SHP77 treated with DMSO at 0.1 percent for 48 hours (cell line): ENCODE measurements at places on chromosomes 1 and 21.

- no peak for DNase-seq
Observed at GRCh38 chr1:40029608-40030007, 10.9 kb upstream of the CAP1 start.

- no peak for DNase-seq
Observed at GRCh38 chr1:190022709-190023108, 455.0 kb downstream of the BRINP3 start.

- no peak for DNase-seq
Observed at GRCh38 chr1:89739013-89739843, 81.6 kb upstream of the LRRC8D start.

DNA sequence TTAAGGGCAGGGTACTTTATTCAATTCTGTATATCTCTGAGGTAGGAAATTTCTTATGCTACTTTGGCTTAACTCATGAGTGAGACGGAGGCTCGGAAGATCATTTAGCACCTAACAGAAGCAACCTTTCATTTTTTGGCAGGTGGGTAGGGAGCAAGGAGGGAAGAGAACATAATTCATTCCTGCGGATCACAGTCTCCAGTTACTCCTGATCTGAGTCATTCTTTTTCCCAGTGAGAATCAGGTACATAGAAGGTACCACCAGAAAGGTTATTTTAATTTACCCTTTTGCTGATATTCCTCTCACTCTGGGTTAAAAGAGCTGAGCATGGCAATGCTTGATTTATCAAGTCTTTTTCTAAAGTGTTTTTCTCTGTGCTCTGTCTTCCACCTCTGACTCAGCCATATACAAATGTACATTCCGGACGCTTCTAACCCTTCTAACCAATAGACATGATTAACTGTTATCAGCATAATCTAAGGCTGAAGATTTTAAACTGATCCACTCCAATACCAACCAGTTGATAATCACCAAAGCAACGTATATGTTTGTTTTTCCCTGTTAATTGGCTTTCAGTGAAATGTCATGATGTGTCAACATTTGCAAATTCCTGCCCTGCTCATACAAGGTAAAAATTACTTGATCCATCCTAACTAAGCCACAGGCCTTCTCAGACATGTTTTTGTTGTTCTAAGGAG, 271.7 kb downstream of the DUSP10 start:
- no peak for DNase-seq

GRCh38 chr1:17984583-17984982, 123.0 kb upstream of the IGSF21 start:
- no peak for DNase-seq

DNA sequence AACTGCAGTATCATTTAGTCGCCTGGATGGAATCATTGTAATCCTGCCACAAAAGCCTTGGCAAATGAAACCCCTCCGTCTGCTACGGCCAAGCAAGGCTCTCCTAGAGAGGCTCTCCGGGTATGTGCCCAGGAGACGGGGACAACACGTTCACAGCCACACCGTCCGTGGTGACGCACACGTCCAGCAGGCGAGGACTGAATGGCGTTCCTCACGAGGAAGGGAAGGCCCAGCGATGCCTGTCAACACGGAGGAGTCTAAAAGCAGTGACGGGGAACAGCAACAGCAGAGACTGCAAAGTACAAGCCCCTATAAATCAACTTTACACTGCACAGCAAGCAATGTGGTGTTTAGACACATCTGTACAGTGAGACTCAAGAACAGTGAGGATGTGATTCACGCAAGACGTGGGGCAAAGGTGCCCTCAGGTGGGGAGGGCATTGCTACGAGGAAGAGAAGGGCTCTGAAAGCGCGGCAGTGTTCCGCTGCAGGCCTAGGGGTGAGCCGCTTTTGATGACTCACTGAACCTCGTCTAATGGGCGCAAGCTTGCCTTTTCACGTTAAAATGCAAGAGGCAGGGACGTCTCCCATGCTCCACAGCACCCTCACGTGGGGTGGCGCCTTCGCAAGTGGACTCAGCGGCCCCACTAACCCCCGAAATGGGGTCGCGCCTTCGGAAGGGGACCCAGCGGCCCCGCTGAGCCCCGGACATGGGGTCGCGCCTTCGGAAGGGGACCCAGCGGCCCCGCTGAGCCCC, 6.8 kb downstream of the WRAP73 start:
- DNase-seq: no peak

- DNase-seq: no peak
Observed at GRCh38 chr1:183808296-183809027, 3.5 kb downstream of the RGL1 start.

GRCh38 chr1:109807822-109808680, 44.3 kb upstream of the EPS8L3 start:
- DNase-seq: no peak

DNA sequence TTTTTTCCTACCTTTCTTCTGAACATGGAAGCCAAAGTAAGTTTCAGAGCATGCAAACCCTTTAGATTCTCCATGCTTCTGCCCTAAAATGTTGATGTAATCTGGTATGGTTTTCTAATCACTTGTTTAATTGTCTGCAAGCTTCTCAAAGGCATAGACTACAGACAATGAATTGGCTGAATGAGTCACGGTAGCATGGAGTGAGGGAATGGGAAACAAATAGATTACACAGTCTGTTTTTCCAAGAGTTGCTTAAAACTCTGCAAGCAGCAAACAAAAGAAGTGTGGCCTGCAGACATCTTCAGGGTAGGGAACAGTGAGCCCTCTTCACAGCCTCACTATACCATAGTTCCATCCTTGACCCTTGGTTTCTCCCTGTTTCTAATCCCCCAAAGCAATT, 326.0 kb downstream of the BARHL2 start:
- no peak for DNase-seq
